ENCODE measurements at places on chromosomes 13 and 19.

- DNase-seq: no peak
Observed at GRCh38 chr19:11949201-11949600, 15.6 kb upstream of the ZNF763 start.

DNA sequence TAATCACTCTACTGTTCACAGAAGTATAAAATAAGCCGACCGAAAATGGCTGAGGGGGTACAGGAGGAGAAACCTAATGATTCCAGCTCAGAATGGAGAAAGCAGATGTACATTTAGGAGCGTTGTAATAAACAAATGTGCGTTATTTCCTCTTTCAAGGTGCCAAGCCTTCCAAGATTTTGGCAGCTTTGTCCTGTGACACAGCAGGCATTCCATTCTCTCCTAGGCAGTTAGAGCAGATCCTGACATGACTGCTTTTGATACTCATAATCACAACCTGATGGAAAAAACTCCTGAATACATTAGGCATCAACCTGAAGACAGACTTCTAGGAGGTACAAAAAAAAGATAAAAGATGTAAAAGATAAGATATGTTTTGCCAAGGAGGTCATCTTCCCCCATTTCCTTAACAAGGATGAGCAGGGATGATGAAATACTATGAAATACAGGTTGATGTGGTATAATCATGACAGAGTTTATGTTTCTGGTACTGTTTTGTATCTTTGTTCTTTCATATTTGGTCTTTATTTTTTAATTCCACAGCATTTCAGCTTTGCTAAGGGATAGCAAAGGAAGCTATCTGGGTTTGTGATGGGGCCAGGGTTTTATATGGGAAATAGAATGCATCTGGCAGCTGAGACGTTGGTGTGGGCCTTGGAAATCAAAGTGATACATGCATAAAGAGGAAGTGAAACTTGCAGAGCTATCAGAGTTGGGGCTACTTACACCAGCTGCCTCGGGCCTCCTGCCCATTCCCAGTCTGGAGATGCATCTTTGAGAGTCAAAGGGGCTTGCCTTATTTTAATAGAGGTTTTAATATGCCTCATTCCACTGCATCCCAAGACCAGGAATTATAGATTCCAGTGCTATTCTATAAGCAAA is 222.5 kb downstream of the OXGR1 start:
- no peak for DNase-seq

DNA sequence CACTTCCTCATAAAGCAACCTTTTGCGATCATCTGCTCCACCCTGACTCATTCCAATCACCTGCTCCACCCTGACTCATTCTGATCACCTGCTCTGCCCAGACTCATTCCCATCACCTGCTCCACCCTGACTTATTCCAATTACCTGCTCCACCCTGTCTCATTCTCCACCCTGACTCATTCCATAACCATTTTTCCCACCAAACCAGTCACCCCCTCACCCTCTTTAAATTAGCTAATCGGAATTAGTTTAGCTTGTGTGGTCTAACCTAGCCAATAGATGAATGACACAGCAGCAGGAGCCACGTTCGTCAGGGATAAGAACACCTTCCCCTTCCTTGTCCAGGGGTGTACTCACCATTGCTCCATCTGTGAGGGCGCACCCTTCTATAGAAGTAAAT is 134.0 kb downstream of the COG6 start:
- no peak for DNase-seq

GRCh38 chr13:101535192-101535746 is 82.8 kb downstream of the ITGBL1 start:
- no peak for DNase-seq

GRCh38 chr19:3028305-3029064 is 595 bp downstream of the TLE2 start:
- no peak for DNase-seq

DNA sequence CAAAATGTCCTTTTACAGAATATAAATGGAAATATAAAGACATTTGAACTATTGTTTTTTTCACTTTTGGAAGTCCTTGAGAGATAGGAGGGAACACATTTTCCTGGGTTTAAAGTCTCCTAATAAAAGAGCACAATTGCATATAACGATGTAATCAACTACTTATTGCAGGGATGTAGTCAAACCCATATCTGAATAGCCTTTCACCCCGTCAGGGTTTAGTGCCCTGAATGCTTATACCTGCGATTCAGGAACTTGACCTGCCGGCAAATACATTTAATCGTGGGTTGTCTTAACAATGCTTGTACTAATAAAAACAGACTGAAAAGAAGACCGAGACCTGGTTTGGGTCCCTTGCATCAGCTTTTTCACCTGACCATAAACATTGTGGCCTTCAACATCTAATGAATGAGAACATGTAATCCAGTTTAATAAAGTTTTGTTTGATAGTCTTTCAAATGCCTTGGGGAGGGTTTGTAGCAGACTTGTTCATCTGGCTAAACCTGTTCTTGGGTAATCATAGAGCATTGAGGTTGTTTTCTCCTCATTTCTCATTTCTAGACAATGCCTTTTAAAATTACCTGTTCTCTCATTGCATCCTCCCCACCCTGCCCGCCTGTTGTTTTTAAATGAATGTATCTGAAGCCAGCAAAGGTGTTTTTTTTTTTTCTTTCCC is 7.0 kb downstream of the KLF5 start:
- no peak for DNase-seq

GRCh38 chr19:2808129-2808941 is 11.3 kb upstream of the ZNF554 start:
- no peak for DNase-seq

- no peak for DNase-seq
Observed at GRCh38 chr13:113528813-113529180, 38.3 kb upstream of the DCUN1D2 start.

DNA sequence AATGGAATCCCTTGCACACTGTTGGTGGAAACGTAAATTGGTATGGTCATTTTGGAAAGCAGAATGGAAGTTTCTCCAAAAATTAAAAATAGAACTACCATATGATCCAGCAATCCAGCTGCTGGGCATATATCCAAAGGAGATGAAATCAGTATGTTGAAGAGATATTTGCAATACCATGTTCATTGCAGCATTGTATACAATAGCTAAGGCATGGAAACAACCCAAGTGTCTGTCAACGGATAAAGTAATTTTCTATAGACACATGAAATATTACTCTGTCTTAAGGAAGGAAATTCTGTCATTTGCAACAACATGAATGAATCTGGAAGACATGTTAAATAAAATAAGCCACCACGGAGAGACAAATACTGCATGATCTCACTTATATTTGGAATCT is 124.7 kb downstream of the GPC5 start:
- DNase-seq: no peak

DNA sequence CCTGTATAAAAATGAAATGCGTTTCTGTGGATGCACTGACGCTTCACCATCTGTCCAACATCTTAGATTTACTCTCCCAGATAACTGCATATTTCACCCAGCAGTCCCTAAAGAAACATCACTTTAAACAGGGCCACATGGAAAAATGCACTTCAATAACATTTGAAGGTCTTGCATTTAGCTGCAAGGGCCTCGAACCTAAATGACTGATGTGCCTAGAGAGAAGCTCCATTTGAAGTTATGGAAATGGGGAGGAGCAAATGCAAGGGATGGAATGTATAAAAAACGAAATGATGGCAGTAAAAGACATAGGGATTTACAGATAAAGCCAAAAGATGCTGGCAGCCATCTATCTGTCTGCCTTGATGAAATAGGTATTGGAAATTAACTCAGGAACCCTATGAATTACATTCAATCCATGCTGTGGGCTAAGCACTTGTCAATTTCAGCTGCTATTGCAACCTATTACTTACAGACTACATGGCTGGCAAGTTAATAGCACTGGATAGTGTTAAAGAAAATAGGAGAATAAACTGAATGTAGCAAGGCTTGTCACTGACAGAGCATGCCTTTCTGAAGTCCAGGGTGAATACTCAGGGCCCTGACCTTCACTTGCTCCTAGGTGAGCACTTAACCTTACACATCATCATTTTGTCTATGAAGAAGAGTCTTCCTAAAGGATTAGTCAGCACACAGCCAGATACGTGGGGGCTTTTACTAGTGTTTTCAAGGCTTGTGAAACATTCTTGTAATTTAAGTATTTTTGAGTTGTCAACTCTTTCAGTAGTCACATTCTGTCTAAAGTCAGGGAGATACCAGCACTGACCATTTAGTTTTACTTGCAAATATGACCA is 963.4 kb downstream of the PCDH17 start:
- DNase-seq: no peak

Data from activated T-helper 1 cell treated with anti-CD3 and anti-CD28 coated beads, Interleukin-2, amount 50 U/mL, for 16 hours (primary cell).